ENCODE measurements at places on chromosomes 13 and 19.

DNA sequence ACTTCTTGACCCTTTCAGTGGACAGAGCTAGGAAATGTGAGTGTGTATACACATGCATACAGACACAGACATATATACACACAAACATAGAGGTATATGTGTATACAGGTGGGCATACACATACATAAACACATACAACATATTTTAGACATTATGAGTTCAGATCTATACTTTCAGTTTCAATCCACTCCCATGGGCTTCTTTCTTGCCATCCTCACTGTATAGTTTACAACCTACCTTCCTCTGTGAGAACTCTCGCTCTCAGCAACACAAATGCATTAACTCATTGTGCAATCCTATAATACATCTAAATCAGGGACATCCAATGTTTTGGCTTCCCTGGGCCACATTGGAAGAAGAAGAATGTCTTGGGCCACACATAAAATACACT is 21.2 kb upstream of the SCEL start:
- no peak for DNase-seq

- peak; percentile 62 for DNase-seq
Observed at GRCh38 chr13:39037410-39037879, 444 bp downstream of the PROSER1 start.

DNA sequence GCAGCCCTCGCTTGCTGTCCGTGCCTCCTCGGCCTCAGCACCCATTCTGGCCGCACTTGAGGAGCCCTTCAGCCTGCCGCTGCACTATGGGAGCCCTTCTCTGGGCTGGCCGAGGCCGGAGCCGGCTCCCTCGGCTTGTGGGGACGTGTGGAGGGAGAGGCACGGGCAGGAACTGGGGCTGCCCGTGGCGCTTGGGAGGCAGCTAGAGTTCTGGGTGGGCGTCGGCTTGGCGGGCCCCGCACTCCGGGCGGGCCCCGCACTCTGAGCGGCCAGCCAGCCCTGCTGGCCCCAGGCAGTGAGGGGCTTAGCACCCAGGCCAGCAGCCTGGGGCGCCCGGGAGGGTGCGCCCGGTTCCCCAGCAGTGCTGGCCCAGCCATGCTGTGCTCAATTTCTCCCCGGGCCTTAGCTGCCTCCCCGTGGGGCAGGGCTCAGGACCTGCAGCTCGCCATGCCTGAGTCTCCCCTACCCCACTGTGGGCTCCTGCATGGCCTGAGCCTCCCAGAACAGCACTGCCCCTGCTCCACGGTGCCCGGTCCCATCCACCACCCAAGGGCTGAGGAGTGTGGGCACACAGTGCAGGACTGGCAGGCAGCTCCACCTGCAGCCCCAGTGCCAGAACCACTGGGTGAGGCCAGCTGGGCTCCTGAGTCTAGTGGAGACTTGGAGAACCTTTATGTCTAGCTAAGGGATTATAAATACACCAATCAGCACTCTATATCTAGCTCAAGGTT is 240.0 kb upstream of the PRR20A start:
- no peak for DNase-seq

DNA sequence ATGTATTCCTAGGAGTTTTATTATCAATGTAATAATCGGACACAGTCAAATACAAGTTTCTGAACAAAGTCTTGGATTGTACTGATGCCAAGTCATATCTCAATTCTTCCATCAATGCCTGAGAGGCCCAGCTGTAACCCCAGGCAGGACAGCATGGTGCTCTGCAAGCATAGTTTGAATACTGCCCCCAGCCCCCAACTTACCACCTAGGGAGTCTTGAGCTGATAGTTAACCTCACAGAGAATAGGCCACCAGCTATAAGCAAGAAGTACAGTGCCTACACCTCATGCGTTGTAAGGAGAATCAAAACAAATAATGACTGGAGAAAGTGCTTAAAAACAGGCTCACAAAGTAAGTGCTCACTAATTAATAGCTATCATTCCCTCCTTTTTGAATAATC is 2.7 kb downstream of the PROSER1 start:
- DNase-seq, result no peak

GRCh38 chr13:36917311-36917710 is 2.7 kb downstream of the SMAD9 start:
- no peak for DNase-seq
